AG04450 (cell line): ENCODE measurements at places on chromosomes 11 and 22.

- DNase-seq = no peak
These were observed 83.5 kb upstream of the LUZP2 start for GRCh38 chr11:24413391-24413790.

DNA sequence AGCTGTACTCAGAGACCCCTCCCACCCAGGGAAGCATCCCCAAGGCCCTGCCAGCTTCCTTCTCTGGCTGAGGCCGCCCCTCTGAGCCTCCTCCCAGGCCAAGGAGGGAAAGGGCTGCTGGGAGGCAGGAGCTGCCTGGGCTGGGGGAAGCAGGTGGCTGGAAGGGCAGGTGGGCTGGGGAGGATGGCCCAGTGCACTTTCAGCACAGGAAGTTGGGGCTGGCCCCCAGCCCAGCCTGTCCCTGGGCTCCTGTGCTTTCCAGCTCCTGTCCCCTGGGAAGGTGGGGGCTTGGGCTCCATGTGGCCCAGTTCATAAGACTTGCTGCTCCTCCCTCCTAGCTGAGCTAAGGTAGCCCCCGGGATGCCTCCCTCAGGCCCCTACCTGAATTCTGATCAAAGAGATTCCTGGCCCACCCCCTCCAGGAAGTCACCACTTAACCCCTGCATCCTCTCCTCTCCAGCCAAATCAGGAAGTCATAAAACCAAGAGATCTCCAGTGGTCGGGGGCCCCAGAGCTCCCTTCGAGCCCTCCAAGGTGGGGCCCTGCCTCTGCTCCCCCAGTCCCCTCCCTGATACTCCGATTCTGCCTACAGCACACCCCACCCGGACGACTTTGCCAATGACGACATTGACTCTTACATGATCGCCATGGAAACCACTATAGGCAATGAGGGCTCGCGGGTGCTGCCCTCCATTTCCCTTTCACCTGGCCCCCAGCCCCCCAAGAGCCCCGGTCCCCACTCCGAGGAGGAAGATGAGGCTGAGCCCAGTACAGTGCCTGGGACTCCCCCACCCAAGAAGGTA, 4.9 kb downstream of the PPP1CA start:
- no peak for DNase-seq

GRCh38 chr11:47848700-47849155, 578 bp upstream of the NUP160 start:
- DNase-seq = no peak

DNA sequence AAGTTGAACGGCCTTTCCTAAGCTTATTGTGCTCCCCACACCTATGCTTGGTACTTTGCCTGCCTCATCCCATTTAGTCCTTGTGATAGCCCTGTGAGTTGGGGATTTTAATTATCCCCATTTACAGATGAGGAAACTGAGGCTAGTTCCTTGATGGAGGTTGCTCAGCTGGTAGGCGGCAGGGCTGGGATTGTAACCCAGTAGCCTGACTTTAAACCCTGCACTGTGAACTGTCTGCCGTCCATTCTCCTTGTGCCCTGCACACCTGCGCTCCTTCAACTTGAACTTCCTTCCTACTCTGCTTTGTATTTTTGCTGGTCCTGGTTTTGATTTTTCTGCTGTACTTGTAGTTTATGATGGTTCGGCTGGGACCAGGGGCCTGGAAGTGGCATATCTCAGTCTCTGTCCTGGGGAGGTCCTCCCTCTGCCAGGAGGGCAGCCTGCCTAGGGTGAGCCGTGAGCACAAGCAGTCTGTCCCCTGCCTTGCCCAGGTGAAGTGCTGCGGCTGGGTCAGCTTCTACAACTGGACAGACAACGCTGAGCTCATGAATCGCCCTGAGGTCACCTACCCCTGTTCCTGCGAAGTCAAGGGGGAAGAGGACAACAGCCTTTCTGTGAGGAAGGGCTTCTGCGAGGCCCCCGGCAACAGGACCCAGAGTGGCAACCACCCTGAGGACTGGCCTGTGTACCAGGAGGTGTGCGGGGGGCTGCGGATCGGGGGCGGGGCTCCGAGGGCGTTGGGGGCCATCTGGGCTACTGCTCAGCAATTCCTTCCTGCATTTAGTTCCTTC, 52.4 kb downstream of the CD82 start:
- no peak for DNase-seq

- DNase-seq = no peak
These were observed 8.4 kb downstream of the MRPL48 start for GRCh38 chr11:73795925-73796632.

DNA sequence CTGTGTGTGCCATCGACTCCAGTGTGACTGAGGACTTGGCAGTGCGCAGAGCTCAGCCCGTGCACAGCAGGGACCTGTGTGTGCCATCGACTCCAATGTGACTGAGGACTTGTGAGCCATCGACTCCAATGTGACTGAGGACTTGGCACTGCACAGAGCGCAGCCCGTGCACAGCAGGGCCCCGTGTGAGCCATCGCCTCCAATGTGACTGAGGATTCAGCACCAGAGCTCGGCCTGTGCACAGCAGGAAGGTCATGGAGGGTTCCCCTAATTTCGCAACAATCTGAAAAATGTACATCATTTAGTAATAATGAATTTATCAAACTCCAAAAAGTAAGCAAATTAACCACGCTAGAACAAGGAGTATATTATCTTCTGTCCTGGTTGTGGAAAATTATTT, 348.3 kb upstream of the B3GAT1 start:
- no peak for DNase-seq

DNA sequence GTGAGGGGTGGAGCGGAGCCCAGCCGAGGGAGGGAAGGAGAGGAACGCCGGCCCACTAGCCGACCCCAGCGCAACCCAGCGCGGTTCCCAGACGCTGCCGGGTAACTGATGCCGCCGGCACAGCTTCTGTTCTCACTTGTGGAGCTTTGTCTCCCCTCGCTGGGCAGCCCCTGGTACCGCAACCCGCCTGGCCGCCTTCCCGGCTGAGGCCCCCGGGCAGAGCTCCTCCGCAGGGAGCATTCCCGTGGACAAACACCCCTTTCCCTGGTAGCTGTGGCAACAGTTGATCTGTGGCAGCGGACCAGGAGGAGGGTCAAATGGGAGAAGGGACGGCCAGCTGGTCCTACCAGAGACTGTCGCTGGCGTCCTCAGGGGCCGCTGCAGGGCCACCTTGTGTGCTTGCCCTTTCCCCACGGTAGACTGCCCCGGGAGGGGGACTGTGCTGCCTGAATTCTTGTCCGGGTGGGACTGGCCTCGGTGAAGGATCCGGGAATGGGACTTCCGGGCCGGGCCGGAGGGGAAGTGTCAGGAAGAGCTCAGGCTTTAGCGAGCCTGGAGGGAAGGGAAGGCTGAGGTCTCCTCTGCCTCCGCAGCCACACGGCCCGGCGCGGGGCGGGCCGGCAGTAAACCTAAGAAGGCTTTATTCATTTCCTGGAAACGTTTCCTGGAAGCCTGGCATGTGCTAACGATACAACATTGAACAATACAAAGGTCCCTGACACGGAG, 468.0 kb downstream of the OPCML start:
- peak; percentile 44 for DNase-seq

DNA sequence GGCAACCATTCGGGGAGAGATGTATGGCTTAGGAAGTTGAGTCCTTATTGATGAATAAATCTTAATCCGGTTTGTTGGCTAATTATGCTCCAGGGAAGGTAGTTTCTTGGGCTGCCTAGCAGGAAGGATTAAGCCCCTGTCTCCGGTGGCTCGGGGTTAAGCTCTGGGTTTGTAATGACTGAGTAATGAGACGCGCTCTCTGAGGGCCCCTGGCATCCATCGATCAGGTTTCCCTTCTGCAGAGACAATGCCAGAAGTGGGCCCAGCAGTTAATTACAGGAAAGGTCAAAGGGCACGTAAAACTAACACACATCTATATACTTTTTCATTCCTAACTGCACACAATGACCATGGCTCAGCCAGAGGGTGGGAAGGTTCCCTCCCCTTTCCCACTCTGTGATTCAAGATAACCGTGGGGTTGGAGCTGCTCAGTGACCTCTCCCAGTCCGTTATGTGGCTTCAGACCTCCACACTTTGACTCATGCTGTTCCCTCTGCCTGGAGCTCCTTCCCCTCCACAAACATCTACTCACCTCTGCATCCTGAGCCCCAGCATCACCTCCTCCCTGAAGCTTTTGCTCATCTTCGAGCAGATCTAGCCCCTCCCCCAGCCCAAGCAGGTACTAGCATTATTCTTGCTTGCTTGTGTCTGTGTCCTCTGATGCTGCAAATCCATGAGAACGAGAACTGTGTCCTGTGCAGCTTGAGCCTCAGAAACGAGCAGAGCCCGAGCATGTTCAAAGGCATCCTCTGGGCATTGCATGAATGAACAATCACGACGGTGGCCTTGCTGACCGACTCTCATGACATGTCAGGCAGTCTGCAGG, 16.6 kb downstream of the SCUBE1 start:
- DNase-seq = no peak

- DNase-seq = no peak
These were observed 704.2 kb upstream of the TENM4 start for GRCh38 chr11:80144897-80145594.

DNA sequence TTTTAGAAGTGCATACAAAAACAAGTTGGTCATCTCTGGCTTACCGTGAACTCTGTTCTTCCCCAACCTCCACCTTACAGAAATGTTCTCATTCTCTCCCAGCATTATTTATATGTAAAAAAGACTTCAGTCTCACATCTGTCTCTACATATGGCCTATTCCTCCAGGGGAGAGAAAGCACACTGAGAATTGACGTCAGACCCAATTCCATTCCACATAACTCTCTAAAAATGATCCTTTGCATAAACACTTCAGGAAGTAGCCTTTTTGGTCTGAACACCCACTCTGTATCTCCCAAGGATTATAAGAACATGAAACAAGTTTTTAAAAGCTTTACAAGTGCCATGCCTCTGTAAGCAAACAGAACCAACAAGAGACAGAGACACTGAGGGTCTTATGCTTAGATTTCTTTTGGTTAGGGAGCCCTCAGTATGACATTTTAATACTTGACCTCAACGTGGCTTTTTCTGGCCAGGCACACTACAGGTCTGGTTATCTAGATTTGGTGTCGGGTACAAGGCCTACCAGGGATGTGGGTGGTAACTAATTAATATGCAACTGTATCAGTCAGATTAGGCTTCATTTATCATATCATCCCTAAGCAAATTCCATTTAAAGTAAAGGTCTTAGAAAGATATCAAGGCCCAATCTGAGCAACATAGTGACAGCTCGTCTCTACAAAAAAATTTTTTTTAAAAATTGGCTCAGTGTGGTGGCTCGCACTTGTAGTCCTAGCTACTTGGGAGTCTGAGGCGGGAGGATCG, 48.5 kb upstream of the PPP2R1B start:
- peak; percentile 76 for DNase-seq

DNA sequence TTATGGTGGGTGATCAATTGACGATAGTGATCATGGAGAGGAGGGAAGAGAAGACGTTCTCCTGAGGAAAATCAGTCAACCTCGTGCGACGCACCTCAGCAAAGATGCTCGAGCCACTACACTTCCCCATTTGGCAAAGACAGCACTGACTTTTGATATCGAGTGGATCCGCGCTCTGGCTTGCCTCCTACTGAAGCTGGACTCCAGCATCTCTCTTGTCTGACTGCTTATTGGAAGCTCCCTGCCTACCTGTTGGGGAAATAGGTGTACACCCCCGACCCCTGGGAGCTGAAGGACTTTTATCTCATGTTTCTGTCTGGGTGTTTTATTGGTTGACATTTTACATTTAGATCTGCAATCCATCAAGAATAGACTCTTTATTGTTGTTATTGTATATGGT, 476.8 kb upstream of the B3GAT1 start:
- DNase-seq = no peak

- no peak for DNase-seq
These were observed 746.1 kb downstream of the CNTN5 start for GRCh38 chr11:99766811-99767210.

- no peak for DNase-seq
These were observed 123.4 kb upstream of the CSNK2A3 start for GRCh38 chr11:11476499-11476898.

DNA sequence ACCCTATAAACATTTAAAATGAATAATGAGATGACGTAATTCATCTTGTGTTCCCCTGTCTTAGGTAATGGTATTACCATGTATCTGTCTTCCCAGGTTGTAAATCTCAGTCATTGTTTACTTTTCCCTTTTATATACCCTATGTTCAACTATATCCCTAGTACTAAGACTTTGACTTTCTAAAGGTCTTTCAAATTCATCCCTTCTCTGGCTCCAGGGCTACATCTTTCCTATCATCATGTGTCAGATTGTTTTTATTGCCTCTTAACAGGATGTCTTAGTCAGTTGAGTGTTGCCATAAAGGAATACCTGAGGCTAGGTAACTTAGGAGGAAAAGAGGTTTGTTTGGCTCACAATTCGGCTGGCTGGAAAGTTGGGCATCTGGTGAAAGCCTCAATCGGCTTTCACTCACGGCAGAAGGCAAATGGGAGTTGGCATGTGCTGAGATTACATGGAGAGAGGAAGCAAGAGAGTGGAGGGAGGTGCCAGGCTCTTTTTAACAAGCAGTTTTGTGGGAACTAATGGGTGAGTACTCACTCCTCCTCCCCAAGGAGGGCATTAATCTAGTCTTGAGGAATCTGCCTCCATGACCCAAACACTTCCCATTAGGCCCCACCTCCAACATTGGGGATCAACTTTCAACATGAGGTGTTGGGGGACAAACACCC, 11.6 kb upstream of the DLAT start:
- DNase-seq = no peak

- no peak for DNase-seq
These were observed at the start of gene HEPHL1 for GRCh38 chr11:94020777-94021481. HEPHL1 (plus strand) TSS chr11:94021354; CDS start chr11:94021369, 15 bp downstream.

DNA sequence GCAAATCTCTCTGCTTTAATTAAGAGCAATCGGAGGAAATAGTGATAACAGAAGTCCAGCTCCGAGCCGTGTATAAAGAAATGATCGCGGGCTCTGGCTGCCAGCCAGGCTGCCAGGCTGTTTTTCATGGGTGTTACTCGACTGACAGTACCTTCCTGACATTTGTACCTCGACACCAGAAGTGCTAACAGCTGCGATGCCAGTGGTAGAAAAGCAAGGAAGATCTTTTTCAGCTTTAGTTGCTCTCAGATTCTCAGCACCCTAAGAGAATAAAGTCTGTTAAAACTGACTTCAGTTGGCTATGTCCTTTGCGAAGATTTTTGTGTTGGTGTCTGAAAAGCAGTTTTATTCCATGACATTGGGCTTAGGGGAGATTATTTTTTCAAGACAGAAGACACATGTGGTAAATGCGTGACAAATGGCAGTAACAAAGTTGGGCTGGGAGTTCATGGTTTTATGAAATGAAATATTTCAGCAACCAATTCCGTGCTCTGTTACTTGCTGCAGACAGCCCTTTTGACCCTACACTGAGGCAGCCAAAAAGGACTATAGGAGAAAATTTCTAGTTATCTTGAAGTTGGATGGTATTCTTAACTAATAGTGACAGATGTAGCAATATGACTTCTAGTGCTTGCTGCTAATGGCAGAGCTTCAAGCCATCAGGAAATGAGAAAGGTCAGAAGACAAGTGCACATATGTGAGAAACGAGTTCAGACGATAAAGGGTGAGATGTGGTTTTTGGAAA, 296.2 kb downstream of the CNTN5 start:
- DNase-seq = no peak

GRCh38 chr11:133809569-133810491, 35.5 kb downstream of the SPATA19 start:
- DNase-seq = no peak

- no peak for DNase-seq
These were observed 33.7 kb downstream of the TSPAN18 start for GRCh38 chr11:44760477-44760872.

GRCh38 chr11:69463181-69463994, 18.1 kb upstream of the LINC01488 start:
- peak; percentile 55 for DNase-seq
